ENCODE measurements at places on chromosomes 7 and 10.

GRCh38 chr10:124092250-124092859, 1.0 kb downstream of the CHST15 start:
- no peak for DNase-seq

GRCh38 chr7:81776948-81777630, 7.2 kb upstream of the HGF start:
- no peak for DNase-seq

DNA sequence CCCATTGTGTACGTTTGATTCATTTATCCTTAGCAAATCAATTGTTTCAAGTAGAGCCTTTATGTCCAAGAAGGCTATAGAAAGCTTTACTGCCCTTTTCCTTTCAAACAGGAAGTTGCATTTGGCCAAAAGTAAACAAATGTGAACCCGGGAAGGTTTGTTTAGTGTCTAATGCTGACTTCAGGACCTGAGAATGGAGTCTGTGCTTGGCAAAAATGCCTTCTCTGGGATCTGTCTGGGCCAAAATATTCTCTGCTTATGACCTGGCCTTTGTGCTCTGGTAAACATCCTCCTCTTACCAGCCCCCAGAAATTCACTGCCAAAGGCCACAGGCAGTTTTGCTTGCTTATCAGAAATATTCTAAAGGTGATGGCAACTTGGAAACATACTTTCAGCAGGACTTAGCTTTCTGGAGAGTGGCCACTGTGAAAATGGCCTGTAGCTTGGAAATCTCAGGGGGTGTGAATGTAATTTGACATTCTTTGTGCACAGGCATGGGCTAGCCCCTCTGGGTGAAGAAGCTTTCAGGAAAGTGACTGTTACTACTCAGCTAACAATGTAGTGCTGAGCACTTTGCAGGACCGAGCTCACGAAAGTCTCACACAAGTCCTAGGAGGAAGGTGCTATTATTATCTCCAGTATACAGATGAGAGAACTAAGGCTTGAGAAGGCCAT, 199.5 kb downstream of the PTEN start:
- DNase-seq: no peak

DNA sequence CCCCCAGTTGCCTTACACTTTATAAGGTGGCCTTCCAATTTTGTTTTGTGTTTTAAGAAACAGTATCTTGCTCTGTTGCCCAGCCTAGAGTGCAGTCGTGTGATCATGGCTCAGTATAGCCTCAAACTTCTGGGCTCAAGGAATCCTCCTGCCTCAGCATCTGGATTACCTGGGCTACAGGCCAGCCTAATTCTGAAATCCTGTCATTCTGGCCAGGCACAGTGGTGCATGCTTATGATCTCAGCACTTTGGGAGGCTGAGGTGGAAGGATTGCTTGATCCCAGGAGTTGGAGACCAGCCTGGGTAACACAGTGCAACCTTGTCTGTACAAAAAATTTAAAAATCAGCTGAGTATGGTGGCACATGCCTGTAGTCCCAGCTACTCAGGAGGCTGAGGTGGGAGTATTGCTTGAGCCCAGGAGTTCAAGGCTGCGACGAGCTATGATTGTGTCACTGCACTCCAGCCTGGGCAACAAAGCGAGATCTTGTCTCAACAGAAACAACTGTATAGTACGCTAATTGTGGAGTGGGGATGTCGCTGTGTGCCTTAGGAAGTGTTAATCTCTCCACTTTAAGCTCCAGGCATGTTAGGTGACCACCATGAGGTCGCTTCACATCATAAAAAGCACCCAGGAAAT, 24.7 kb upstream of the RBM33 start:
- DNase-seq: no peak

DNA sequence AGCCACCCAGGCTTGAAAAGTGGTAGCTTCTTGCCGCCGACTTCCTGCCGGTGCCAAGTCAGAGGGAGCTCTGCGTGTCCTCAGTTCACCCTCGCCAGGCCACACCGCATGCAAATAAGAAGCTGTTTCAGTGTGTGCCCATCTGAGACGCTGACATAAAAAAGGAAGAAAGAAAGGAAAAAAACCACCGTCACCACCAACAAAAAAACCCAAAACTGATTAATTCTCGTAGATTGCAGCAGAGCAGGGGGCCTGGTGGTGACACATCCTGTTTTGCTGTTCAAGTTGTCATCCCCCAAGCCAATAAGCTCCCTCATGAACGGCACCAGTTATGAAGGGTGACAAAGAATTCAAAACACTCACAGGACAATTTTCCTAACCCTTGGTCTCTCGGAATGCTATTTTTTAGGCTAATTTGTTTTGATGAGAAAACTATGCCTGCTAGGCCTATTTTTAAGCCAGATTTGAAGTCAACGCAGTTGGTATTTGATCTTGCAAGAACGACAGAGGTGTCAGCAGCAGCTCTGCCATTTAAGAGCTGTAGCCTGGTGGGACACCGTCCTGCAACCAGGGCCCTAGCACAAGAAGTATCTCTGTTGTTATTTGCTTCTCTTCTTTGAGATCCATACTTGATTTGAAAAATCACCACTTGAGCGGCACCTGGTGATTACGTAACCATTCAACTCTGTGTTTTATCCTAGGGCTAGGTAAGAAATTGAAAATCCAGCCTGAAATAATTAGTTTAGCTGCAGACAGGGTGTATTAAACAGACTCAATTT, 145.6 kb downstream of the PFKFB3 start:
- DNase-seq: no peak

GRCh38 chr10:42548254-42548653, 90.1 kb downstream of the ZNF33B start:
- DNase-seq: no peak

- no peak for DNase-seq
Observed at GRCh38 chr7:152512706-152513105, 76.9 kb upstream of the KMT2C start.

DNA sequence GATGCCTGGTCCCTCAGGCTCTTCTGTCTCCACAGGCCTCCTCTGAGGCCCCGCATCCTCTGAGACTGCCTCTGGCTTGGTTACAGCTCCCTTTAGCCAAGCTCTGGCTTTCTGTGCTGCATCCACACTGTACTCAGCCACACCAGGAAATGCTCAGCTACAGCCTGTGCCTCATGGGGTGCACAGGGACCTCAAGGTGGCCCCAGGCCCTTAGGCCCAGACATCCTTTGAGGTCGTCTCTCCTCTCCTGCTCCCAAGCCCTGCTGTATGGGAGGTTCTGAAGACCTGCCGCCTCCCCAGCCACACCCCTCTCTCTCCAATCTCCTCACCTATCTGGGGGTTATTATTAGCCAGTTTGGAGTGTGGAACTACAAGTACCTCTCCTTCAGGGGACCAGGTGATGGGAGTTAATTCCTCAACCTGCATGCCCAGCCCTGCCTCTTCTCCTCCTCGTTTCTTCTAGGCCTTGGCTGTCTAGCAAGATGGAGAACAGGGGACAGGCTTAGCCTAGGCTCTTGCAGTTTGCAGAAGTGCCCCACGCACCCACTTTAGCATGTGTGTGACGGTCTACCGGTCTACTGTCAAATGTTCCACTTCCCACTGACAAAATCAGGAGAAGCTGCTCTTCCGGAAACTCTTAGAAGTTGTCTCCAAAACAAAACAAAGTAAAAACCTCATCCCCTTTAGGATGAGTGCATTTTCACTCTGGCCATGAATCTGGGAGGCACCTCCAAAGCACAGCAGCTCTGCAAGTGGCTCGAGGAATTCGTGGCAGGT, 64.0 kb upstream of the WAC start:
- no peak for DNase-seq

GRCh38 chr7:115319541-115319940, 397.6 kb downstream of the MDFIC start:
- no peak for DNase-seq

GRCh38 chr7:131673576-131673975, 117.1 kb upstream of the PODXL start:
- no peak for DNase-seq

GRCh38 chr10:33154590-33154989, 179.9 kb downstream of the NRP1 start:
- DNase-seq: no peak

GRCh38 chr7:128135159-128135514, 103.9 kb upstream of the LRRC4 start:
- DNase-seq: no peak

DNA sequence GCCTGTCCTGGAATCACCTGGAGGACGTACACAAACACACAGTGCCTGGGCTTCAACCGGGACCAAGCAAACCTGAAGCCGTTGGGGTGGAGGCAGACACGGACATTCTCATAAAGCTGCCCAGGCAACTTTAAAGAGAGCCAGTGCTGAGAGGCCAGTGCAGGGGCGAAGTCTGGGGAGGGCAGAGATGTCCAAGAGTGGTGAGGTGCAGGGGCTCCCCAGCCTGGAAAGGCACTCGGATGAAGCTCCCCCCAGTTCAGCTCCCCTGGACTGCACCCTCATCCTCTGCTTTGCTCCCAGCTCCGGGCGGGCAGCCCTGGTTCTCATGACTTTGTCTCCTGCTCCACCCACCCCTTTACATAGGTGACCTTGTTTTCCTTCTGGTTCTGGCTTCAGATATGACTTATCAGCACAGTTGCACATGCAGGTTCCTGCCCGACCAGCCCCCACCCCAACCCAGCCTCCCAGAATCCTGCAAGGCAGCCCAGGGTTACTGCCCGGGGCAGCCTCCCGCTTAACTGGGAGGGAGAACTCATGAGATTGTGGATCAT, 60.8 kb upstream of the EEPD1 start:
- DNase-seq: no peak

- no peak for DNase-seq
Observed at GRCh38 chr7:35971133-35971891, 170.5 kb downstream of the SEPTIN7 start.

- no peak for DNase-seq
Observed at GRCh38 chr7:55154096-55154495, 135.3 kb downstream of the EGFR start.

- no peak for DNase-seq
Observed at GRCh38 chr10:120300513-120300912, 156.5 kb upstream of the PLPP4 start.

GRCh38 chr7:90081621-90082020, 72.6 kb upstream of the STEAP1 start:
- DNase-seq: no peak

GRCh38 chr10:51932530-51932929, 233.1 kb upstream of the CSTF2T start:
- DNase-seq: no peak

DNA sequence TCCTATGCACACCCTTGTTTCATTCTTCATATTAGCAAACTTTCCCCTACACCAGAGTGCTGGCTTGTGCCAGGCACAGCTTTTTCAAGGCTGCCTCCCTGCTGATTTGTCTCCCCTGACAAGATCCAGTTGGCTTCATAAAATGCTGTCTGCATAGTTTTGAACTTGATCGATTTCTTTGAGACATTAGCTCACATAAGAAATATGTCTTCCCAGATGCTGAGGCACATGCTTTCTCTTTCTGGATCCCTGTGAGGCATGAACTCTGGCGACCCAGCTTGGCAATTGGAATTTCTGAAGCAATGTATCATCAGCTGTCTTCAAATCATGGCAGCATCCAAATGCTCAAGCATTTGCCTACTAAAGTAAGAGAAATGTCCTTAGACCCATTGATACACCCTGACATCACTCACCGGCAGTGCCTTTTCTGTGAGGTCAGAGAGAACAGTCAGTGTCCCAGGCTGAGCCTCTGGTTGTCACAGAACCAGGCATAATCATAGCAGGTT, 616.4 kb upstream of the GHITM start:
- no peak for DNase-seq

DNA sequence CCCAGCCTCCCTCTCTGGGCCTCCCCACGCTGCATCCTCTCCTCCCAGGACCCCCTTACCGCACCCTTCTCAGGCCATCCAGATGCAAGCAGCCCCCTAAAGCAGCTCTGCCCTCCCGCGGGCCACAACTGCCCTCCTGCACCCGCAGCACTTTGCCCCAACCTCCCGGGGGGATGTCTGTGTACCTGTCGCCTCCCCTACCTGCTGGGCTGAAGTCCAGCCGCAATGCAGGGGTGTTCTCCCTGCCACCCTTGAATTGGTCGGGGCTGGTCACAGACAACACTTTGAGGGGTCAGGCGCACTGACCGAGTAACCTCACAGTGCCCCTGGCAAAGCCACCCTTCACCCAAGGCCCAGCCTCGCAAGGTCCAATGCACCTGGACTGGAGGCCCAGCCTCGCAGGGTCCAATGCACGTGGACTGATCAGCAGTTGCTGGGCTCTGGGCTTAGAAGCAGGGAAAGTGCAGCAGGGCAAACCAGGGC, 8.3 kb upstream of the CALML5 start:
- DNase-seq: no peak

GRCh38 chr10:124558339-124559321, 97.0 kb downstream of the LHPP start:
- DNase-seq: no peak

GRCh38 chr10:26881600-26882331, 21.0 kb upstream of the ABI1 start:
- peak; percentile 22 for DNase-seq

DNA sequence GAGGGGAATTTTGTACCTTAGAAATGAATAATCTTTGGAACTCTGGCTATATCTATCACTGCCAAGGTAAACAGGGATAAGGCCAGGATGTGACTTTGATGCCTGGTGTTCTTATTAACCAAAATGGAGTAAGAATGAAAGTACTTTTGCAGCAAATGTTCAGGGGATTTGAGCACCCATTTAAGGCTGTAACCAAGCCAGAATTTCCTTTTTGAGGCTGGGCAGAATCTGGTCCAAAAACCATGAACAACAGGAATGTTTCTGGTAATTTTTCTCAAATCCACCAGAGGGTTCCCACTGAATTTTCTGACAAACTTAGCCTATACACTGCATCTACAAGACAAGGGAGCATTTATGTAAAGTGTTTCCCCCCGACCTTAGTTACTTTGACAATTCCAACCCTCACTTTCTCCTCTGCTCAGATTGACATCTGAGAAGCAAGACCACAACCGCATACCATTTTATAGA, 120.6 kb downstream of the BAMBI start:
- no peak for DNase-seq

- DNase-seq: no peak
Observed at GRCh38 chr7:24718431-24718831, 38.8 kb downstream of the GSDME start.

- no peak for DNase-seq
Observed at GRCh38 chr10:3472287-3473051, 299.9 kb upstream of the PITRM1 start.

DNA sequence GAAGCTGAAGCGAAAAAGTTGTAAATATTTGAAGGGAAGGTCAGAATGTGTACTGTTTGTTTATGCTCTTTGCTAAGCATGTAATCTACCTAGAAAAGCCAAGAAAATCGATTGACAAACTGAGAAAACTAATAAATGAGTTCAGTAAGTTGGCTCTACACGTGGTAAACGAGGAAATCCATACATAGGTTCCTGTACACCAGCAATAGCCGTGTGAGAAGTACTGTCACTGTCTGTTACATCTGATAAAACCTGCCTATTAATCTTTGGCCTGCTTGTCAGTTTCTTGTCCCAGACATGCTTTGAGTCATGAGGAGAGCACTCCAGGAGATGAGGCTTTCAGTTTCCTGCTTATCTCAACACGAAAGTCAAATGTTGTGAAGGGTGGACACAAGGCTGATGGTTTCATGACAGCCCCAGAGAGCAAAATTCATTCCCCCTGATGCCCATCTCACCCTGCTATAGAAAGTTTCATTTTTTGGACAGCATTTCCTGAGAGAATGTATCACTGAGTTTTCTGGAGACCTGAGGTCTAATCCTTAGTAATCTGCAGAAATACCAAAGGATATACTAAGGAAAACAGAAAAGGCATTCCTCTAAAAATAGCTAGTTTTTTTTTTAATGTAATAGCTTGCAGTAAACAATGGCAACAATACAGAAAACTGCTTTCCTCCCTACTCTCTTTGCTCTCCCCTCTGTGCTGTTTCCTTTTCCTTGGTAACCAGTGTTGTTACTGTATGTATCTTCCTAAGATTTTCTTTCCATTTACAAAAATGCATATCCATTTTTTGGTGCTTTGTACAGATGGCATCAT, 18.8 kb downstream of the BMPR1A start:
- no peak for DNase-seq

All from DMS 273 treated with DMSO at 0.1 percent for 48 hours (cell line).